Esophagus mucosa (tissue), 1 donor: ENCODE measurements at places on chromosomes 5 and 9. TPM values are rescaled to one million over a fixed set of nuclear protein-coding genes. Genes with fewer than 3 reads are reported as not detected.
A peak's percentile ranks its signal among the peaks of the same experiment; 100 is the strongest.

EIF4E1B gene
- not detected for total RNA-seq

DNA sequence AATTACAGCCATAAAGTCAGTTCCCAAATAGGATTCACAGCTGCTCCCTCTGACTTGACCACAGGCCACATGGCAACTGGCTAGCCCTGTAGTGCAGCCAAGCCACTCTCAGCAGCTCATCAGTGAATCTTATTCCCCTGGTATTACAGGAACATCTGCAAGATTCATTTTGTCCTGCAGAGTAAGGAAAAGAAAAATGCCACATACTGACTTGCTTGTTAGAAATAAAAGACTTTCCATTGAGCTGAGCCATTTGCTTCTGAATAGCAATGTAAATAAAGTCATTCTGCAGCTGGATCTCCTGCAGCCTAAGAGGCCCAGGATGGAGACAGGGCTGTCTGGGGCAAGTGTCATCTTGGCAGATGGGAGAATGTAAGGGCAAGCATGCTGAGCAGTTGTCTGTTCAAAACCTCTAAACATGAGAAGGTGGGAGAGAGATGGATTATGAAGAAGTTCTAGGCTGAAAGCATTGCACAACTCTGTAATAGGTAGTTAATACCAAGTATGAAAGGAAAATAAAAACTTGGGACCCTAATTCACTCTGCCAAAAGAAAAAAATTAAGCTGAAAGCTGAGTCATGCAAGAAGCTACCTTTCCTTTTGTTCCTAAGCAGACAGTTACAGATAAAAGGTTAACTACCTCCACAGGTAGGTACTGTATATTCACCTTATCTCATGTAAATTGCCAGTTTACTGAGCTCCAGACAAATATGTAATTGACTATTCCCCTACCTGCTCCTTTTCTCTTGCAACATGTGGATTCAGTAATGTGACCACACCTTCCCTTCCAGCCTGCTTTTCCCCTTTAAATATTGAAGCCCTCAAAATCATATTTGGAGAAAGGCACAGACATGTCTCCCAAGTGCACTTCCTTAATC, 244.4 kb upstream of the RAI14 start:
- ATAC-seq: no peak

- ATAC-seq: peak; percentile 64
Observed at GRCh38 chr9:72665421-72665820, 144.0 kb downstream of the TMC1 start.

GRCh38 chr9:129750013-129750638, 2.7 kb downstream of the PTGES start:
- no peak for ATAC-seq

DNA sequence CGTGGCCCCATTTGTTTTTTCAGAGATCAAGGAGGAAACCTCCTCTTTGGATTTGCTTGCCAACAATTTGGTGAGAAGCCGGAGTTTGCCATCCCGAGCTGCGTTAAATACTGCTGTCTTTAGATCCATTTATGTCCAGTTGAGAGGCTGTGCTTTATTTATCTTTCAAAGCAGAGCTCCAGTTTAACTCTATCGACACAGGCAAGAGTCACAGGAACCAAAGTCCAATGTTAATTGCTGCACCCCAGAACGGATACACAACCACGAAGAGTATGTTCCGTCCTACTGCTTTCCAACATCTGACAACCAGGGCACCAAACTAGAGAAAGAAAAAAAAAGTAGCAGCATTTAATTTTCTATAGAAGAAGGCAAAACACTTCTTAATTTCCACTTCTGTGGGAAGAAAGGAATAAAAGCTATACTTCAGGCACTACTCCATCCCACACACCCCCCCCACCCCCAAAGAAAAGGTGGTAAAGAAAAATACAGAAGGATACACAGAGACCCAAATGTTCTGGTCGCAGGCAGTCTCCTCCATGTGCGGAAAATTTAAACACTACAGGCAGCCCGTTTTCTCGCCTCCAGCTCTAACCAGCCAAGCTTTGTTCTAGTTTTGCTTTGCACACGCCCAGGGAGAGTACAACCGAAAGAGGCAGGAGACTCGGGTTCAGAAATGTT, 1.1 kb downstream of the FEM1C start:
- ATAC-seq: peak; percentile 35
